ENCODE measurements at places on chromosomes 11 and 22. TPM values are rescaled to one million over a fixed set of nuclear protein-coding genes. Genes with fewer than 3 reads are reported as not detected.

Gene SNAP29
- total RNA-seq: 19.1 TPM

GRCh38 chr11:117061256-117061655, 37.0 kb downstream of the SIK3 start:
- no peak for DNase-seq

GRCh38 chr11:68584991-68585524, 99.3 kb upstream of the GAL start:
- no peak for DNase-seq

Gene LRRC75B
- 10.9 TPM for total RNA-seq

DNA sequence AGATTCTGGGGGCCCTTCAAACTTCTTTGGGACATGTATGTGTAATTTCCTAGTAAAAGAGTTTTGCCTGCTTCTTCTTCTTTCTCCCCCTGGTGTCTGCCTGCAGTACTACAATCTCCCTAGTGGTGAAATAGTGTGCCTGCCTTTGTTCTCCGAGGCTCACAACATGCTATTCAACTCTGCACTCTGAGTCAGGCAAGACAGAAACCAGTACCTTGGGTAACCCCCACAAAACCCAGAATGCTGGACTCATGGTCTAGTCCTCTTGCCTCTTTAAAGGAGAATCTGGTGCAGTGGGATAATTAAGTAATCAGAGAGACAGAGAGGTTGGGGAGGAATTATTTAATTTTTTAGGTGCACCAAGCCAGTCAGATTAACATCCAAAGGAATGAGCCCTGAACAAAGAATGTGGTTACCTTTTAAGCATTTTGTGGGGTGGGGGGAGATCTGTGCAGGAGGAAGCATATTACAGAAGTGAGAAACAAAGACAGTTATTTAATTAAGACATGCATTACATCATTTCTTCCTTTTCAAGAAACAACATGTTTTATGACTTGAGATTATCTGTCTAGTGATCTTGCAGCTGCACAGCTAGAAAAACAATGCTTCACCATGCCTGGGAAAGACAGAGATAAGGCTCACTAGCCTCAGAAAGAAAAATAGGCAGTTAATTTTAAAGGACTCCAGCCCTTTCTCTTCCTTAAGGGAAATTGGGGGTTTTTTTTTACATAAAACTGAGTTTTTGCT, 11.0 kb upstream of the MS4A6A start:
- no peak for DNase-seq

Gene CRYBB2
- 2.0 TPM for total RNA-seq

Gene TKFC
- total RNA-seq: 55.3 TPM

- no peak for DNase-seq
These were observed 45.5 kb upstream of the POU2AF2 start for GRCh38 chr11:111200010-111200534.

DNA sequence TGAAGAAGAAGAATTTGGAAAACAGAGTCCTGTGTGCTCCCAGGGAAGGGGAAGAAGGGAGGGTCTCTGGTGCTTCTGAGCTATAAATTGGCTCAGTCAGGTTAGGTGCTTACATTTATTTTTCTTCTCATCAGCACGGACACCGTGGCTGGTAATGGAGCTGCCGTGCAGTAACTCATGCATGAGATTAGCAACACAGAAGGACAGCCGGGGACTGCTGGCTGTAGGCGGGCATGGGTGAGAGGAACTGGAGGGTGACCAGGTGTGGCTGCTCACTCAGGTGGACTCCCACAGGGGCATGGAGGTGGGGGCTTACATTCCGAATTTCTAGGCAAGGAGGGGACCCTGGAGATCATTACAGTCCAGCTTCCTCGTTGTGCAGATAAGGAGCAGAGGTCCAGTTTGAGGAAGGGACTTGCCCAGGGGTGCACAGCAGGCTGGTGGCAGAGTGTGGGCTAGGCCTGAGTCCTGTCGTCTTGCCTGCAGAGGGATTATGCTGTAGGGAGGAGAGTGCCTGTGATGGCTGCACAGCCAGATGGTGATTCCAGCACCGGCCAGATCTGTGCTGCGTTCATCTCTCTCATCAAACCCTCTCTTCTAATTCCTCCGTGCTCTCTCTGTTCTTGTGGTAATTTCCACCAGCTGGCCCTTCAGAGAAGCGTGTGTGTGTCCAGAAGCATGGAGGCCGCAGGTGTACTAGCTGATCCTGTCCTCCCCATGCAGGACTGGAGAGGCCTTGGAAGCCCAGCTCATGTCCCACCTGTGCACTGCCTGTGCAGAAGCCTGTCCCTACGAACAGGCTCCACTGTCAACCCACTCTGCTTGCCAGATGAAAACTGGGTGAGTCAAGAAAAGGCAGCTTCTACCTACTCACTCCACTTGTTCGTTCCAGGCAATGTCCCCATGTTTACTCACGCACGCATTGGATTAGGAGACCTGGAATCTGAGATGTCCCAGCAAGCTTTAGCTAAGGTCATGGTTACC, 78.9 kb downstream of the NTM start:
- DNase-seq: no peak

GRCh38 chr11:73117071-73117470, 25.0 kb downstream of the FCHSD2 start:
- DNase-seq: no peak

Gene C11orf71
- 13.3 TPM for total RNA-seq

GRCh38 chr11:46413760-46414465, 22.3 kb upstream of the CHRM4 start:
- DNase-seq: no peak

DNA sequence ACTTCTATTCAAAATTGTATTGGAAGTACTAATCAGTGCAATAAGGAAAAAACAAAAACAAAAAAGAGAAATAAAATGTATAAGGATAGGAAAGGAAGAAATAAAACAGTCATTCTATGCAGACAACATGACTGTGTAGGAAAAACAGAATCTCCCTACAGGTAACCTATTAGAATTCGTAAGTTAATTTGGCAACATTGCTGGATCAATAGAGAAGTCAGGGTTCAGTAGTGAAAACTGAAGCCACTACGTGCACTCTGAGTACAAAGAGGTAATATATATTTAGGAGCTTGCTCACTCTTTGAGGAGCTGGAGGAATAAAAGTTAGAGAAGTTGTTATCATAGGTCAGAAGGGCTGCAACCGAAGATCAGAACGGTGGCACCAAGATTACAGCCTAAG, 84.0 kb upstream of the BMAL1 start:
- DNase-seq: no peak

Gene IGLL1
- not detected for total RNA-seq

Gene KCTD14
- 1.8 TPM for total RNA-seq

- DNase-seq: no peak
These were observed 326.0 kb downstream of the CASP12 start for GRCh38 chr11:104572279-104572678.

DNA sequence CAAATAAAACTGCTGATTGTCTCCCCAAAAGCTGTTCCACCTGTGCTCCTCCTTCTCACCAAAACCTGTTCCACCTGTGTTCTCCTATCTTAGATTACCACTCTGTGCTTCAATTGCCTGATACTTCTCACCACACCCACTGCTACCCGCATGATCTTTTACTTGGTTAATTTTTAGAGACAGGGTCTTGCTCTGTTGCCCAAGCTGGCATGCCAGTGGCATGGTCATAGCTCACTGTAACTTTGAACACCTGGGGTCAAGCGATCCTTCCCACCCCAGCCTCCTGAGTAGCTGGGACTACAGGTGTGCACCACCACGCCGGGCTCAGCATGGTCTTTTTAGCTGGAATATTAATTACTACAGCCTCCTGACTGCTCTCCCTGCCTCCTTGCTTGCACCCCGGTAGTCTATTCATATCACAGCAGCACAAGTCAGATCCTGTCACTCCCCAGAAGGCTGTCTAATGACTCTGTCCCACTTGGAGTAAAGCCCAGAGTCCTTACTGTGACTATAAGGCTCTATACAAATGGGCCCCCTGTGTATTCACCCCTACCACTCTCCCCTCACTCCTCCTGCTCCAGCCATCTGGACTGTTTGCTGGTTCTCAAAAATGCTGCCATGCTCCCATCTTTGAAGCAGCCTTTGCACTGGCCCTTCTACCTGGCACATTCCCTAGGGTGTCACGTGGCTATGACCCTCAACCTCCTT, 3.5 kb downstream of the C11orf91 start:
- no peak for DNase-seq

Gene GRM5
- not detected for total RNA-seq

Gene SLC35F2
- 28.5 TPM for total RNA-seq

Gene DDTL
- 1.5 TPM for total RNA-seq

DNA sequence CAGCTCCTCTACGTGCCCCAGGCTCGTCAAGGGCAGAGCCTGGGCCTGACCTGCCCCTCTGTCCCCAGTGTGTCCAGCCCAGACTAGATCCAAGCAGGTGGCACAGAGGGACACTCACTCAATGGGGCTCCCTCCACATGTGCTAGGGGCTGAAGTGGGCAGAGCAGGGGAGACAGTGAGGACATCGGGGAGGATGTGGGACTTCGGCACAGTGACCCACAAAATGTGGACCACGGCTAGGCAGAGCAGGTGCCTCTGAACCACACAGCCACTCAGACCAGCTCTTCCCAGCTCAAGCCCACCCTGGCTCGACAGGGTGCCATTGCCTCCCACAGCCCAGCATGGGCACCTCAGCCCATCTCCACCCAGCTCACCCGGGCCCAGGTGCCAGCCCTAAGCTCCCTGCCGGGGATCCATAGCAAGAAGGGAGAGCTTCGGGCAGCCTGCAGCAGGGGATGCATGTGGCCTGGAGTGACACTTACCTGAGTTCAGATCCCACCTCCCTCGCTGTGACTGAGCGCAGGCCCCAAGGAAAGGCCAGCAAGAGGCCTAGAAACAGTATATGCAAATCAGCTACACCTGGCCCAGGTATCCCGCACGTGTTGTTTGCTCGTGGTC, 46.9 kb upstream of the RTL6 start:
- DNase-seq: no peak

Gene SCN4B
- 1.8 TPM for total RNA-seq

DNA sequence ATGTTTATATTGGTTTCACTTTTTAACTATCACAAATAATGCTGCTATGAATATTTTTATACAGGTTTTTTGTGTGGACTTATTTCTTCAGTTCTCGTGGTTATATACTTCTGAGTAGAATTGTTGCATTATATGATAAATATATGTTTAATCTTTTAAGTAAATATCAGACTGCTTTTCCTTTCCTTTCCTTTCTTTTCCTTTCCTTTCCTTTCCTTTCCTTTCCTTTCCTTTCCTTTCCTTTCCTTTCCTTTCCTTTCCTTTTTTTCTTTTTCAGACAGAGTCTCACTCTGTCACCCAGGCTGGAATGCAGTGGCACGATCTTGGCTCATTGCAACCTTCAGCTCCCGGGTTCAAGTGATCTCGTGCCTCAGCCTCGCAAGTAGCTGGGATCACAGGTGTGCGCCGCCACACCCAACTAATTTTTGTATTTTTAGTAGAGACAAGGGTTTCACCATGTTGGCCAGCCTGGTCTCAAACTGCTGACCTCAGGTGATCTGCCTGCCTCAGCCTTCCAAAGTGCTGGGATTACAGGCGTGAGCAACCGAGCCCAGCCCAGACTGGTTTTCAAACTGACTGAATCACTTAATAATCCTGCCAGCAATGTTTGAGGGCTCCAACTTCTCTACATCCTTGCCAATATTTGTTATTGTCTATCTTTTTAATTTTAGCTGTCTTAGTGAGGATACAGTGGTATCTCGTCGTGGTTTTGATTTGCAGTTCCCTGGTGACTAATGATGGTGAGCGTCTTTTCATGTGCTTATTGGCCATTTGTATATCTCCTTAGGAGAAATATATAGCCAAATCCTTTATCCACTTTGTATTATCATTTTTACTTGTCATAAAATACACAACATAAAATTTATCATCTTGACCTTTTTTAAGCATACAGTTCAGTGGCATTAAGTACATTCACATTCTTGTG, 21.9 kb downstream of the HTR3B start:
- DNase-seq: peak; percentile 38

Gene FAM83F
- total RNA-seq: 54.5 TPM

- no peak for DNase-seq
These were observed 35.1 kb upstream of the ASPHD2 start for GRCh38 chr22:26393929-26394328.

Gene FIBIN
- 7.6 TPM for total RNA-seq

DNA sequence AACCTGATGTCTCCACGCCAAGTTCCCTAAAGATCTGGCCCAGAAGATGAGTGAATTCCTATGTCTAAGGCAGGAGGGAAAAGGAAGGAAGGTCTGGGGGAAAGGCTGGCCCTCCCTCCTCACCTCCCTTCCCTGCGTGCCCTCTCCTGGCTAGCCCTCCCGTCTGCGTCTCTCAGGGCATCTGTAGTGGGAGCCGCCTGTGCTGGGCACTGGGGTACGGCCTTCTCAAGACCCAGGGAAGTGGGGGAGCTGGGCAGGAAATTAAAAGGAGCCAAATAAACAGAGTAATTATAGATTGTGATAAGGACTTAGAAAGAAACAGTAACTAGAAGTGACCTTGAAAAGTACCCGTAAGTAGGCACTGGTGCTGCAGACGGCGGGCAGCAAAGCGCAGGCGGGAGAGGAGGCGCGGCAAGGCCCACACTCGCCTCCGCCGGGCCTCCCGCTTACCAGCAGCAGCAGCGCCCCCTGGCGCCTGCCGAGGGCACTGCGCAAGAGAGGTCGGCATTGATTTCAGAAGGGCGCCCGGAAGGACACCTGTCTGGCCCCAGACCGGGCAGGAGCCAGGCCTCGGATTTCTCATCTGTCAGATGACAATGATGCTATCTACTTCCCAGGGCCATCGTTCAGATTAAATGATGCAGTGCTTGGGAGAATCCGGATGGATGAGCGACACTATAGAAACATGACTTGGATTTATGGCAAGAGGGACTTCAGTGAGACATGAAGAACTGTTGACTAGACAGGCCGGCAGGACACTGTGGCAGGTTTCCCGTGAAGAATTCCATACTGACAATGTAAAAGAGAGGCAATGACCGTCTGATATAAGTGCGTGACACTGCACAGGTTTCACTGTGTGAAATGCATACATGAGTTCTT, 7.3 kb downstream of the KCNJ1 start:
- no peak for DNase-seq

DNA sequence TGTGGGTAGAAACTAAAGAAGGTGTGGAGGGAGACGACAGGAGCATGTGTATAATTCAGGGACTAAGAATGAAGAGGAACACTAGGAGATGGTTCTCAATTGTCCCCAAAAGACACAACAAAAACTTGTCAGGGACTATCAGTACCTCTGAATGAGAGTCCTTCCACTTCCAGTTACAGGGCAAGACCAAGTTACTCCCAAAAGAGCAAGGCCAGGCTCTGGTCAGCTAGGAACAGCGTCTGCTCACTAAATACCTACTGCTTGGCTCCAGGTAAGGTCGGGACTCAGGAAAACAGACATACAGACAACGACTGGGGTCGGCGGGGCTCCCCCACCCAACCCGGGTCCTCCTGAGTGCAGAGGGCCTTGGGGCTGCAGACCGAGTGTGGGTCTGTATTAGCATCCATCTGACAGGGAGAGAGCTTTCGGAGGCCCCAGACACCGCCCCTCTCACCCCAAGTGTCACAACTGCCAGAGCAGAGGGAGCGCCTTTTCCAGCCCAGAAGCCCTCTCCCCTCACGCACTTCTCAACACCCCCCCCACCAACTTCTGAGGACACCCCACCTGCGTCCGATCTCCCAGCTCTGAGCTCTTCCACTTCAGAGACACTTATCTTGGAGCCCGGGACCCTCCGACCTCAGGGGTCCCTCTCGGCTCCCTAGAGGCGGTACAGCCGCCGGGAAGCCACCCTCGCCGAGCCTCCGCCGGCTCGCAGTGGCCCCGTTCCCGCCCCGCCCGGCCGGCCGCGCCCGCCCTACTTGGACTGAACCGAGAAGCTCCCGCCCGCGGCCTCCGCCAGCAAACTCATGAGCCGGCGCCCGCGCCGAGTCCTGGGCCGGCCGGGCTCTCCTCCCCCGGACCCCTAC, 522 bp downstream of the RHOG start:
- DNase-seq: peak; percentile 86

GRCh38 chr11:38476808-38477575, 1879.0 kb upstream of the RAG2 start:
- no peak for DNase-seq

Gene KRTAP5-11
- not detected for total RNA-seq

All from suprapubic skin (tissue), 4 donors.